Right ventricle myocardium inferior (tissue), 1 donor: ENCODE measurements at places on chromosomes 2 and 18. TPM values are rescaled to one million over a fixed set of nuclear protein-coding genes. Genes with fewer than 3 reads are reported as not detected.

The PXDN gene
- total RNA-seq: 19.7 TPM

The MCEE gene
- 42.2 TPM for total RNA-seq

The LIPG gene
- not detected for total RNA-seq

The ZBTB7C gene
- 3.2 TPM for total RNA-seq
